Gastroesophageal sphincter (tissue), 4 donors: ENCODE measurements at places on chromosomes 11 and 22.
A peak's percentile ranks its signal among the peaks of the same experiment; 100 is the strongest.

- peak; percentile 11 for ATAC-seq
These were observed 164.0 kb upstream of the RASSF10 start for GRCh38 chr11:12845163-12845562.

DNA sequence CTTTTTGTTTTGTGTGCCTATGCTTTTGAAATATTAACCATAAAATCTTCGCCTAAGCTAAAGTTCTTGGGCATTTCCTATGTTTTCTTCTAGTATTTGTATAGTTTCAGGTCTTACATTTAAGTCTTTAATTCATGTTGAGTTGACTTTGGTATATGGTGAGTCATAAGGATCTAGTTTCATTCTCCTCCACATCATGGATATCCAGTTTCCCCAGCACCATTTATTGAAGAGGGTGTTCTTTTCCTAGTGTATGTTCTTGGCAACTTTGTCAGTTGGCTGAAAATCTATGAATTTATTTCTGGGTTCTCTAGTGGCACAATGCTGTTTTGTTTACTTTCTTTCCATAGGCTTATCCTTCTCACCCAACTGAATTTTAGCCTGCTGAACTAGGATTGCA is 49.0 kb downstream of the CTSC start:
- no peak for ATAC-seq

- ATAC-seq, result no peak
These were observed 326.0 kb downstream of the MN1 start for GRCh38 chr22:27475548-27475897.

DNA sequence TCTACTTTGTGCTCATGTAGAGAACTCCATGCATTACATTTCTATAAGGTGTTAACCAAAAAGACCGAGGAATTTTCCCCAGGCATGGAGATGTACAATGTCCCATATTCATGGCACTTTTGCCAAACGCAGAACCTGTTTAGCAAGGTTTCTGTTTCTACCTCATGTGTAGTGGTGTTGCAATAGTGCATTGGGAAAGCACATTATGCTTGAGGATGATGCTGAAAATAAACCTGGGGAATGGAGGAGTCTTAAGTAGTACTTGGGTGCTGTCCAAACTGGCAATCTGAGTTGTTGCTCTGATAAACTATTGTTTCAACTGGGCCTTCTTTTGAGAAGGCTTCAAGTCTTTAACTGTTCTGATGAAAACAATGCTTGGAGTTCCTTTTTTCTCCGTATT is 11.5 kb upstream of the MUC15 start:
- ATAC-seq, result peak; percentile 79

DNA sequence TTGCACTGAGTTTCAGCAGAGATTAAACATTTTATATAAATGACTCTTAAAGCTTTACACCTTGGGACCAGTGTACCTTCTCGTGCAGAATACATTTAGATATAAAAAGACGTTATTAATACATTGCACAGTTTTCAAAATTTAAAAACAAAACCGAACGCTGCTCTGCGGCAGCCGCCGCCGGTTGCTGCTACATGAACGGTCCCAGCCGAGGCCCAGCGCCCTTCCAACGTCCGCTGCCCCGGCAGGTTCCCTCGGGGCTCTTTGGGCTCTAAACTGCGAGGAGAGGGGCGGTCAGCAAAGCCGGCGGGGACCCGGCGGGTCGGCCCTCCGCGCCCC is 2.0 kb downstream of the CDKN1C start:
- no peak for ATAC-seq

- peak; percentile 85 for ATAC-seq
These were observed 49.1 kb upstream of the A4GALT start for GRCh38 chr22:42769574-42770447.

GRCh38 chr11:77175869-77176539 is 48.0 kb downstream of the MYO7A start:
- peak; percentile 40 for ATAC-seq

- ATAC-seq, result no peak
These were observed 101.8 kb downstream of the FEZ1 start for GRCh38 chr11:125394296-125394695.

- no peak for ATAC-seq
These were observed 592.9 kb downstream of the TBC1D22A start for GRCh38 chr22:47355388-47355725.
